ENCODE measurements at places on chromosomes 5 and 9.

DNA sequence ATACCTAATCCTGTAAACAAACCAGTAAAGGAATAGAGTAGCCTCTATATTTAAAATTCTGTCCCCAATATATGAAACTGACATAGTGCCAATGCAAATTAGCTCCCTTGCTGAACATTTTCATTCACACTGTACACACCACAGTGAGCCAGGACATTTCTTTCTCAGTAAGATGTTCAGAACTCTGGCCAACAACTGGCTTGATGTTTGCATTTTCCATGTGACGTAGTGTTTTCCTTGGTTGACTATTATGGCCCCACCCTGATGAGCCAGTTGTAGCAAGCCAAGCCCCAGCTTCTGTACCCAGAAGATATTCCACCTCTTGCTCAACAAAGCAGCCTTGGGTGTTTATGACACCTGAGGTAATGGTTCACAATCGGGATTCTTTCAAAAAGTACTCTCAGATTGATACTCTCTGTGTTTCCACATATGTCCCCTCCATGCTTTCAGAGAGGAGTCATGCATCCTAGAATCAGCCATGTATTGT is 17.7 kb upstream of the ANXA1 start:
- DNase-seq: no peak

- no peak for DNase-seq
Measured at GRCh38 chr9:4171971-4172370, 127.9 kb downstream of the GLIS3 start.

DNA sequence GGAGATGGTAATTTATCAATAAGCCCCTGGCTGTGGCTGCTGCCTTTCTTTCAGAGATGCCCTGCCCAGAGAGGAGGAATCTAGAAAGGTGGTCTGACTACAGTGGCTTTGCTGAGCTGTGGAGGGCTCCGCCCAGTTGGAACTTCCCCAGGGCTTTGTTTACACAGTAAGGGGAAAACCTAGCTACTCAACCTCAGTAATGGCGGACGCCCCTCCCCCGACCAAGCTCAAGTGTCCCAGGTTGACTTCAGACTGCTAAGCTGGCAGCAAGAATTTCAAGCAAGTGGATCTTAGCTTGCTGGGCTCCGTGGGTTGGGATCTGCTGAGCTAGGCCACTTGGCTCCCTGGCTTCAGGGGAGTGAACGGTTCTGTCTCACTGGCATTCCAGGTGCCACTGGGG is 865.4 kb upstream of the ACO1 start:
- DNase-seq: no peak

GRCh38 chr5:124716169-124716568 is 30.3 kb downstream of the ZNF608 start:
- DNase-seq: no peak

DNA sequence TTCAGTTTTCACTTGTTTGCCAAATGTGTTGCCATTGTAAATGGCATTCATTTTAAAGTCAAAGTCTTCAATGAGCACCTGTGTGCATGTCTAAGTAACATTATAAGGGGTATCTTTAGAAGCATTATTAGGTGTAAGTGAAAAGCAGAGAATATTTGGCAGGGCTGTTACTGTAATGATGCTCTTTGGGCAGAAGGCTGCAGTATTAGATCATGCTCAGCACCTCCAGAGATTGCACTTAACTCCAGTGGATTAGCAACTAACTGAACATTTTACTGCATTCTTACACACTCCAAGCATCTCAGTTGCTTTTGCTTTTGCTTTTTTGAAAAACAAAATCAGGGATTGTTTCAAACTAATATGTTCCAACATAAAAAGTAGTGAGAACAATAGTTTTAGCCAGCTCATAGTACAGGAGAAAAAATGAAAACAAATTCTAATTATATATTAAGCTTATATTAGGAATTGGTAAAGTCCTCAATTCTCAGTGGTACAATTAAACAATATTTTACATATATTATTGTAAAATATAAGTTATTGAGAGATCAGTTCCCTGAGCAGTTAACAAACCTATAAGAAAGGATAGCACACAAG is 1740.9 kb upstream of the CDH9 start:
- DNase-seq: no peak

DNA sequence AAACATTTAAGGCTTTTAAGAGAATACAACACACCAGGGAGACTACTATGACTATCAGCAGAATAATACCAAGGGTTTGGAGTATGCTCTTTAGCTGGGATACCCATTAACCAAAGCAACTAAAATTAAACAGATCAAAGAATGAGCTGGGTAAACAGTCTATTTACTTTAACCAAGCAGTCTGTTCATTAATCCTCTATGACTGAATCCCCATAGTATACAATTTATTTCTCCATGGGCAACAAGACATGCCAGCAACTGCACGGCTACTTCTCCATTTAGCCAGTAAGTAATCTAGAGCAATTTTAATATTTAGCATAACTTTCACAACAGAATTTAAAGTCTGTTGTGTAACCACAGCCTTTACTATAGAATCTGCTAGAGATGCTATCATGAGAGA is 77.6 kb downstream of the CDO1 start:
- no peak for DNase-seq

- no peak for DNase-seq
Measured at GRCh38 chr5:174155281-174155680, 109.8 kb downstream of the NSG2 start.

DNA sequence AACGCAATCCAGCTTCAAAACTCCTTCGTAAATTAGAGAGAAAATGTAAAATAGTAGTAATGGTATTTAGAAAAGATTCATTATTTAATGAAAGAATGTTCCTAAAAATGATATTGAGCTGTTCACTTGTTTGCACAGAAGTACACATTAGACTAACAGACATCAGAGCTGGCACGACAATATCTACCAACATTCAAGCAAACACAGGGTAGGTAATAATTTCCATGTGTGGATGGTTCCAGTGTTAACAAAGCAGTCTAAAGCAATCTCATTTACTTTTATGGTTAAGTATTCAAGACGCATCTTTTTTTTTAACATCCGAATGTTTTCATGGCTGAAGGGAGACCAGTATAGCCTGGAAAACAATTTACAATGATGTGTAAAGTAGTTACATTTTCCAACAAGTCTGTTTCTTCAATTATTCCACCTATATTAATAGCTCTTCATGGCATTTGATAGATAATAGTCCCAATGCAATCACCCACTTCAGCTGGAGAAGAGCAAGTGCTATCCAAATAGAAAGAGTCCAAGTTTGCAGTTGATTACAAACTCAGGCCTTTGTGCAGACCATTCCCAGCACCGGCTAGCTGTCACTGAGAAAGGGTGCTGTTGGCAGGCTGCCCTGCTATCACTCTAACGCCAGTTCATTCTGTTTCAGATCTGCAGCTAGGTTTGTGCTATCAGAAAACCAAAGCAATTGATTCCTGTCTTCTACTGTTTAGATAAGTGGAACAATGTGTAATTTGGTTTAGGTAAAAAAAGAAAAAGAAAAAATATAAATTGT is 458.8 kb downstream of the DTWD2 start:
- peak; percentile 9 for DNase-seq

DNA sequence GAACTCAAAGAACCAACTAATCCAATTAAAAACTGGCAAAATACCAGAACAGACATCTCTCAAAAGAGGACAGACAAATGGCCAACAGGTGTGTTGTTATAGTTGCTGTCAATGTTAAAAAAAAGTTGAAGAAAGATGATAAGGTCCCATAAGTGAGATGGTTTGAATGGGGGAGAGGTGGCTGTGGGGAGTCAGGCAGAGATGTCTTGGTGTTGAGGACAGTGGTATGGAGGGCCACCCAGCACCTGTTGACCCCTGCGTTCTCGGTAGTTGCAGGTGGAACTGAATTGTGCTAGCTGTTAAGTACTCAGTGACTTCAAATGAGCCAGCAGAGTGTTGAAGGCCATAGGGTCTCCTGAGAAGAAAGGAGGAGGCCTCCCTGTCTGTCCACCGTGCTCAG is 55.9 kb upstream of the PITX1 start:
- no peak for DNase-seq

DNA sequence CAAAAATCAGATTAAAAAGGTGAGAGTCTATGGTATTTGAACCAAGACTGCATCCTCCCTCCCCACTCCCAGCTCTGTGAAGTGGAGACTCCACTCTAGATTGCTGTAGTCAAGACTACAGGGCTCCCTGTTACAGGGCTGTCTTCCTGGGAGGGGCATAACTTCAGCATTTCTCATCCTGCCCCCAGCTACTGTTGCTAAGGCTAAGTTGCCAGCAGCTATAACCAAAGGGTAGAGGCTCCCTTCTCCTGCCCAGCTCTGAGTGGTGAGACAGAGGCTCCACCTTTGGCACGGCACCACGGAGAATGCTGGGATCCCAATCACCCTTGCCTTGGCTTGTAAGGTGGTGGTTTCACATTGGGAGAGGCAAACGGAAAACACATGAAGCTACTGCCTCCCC is 39.2 kb upstream of the GCNT4 start:
- peak; percentile 2 for DNase-seq

GRCh38 chr9:138067613-138068367 is 190.2 kb downstream of the CACNA1B start:
- DNase-seq: no peak

- DNase-seq: peak; percentile 30
Measured at GRCh38 chr9:75185585-75186170, 97.4 kb downstream of the OSTF1 start.

GRCh38 chr9:96294159-96294545 is 7.8 kb downstream of the HSD17B3 start:
- no peak for DNase-seq

DNA sequence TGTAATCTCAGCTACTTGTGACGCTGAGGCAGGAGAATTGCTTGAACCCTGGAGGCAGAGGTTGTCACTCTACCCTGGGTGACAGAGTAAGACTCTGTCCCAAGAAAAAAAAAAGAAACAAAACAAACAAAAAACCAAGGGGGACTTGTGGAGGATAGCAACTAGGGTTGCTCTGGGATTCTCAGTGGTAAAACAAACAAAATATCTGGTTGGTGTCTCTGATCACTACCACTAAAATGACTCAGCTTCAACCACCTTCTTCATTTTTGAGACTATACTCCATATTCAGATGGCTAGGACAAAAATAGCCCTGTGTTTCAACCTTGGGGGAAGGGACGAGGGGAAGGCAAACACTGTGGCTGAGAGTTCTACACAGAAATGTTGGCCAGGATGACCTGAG is 110.3 kb downstream of the ARRDC3 start:
- DNase-seq: peak; percentile 52

- DNase-seq: peak; percentile 32
Measured at GRCh38 chr9:129170229-129170628, 7.8 kb downstream of the IER5L start.

GRCh38 chr5:125485771-125486170 is 739.3 kb upstream of the ZNF608 start:
- DNase-seq: no peak

GRCh38 chr9:17131494-17131893 is 3.3 kb upstream of the CNTLN start:
- no peak for DNase-seq

GRCh38 chr5:149289301-149289700 is 17.6 kb downstream of the AFAP1L1 start:
- DNase-seq: no peak

GRCh38 chr5:98694902-98695301 is 78.6 kb upstream of the RGMB start:
- DNase-seq: no peak

DNA sequence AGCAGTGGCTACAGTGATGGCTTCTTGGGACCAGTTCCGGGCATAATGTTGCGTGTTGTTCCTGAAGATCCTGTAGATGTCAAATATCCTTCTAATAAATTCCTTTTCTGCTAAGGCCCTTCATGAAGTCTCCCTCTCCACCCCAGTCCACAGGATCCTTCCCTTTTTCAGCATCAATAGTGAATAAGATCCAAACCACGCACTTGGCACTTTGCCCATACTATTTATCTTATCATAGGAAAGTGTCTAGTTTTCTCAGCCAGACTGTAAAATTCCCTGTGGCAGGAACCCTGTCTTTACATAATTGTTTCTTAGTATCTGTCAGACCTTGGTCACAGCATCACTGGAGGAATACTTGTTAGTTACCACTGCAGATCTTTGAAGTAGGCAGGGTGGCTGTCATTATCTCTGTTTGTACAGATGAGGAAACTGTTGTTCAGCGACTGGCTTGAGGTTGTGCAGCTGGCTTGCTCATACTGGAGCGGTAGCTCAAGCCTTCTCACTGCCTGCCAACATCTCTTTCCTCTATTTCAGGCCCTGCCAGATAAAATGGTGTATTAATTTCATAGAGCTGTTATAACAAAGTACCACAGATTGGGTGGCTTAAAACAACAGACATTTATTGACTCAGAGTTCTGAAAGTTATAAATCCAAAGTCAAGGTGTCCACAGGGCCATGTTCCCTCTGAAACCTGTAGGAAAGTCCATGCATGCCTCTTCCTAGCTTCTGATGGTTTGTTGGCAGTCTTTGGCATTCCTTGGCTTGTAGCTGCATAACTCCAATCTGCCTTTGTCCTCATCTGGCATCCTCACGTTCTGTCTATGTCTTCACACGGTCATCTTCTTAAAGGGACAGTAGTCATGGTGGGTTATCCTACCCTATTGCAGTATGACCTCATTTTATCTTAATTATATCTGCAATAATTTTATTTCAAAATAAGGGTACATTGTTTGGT is 33.5 kb upstream of the APC start:
- DNase-seq: peak; percentile 85

DNA sequence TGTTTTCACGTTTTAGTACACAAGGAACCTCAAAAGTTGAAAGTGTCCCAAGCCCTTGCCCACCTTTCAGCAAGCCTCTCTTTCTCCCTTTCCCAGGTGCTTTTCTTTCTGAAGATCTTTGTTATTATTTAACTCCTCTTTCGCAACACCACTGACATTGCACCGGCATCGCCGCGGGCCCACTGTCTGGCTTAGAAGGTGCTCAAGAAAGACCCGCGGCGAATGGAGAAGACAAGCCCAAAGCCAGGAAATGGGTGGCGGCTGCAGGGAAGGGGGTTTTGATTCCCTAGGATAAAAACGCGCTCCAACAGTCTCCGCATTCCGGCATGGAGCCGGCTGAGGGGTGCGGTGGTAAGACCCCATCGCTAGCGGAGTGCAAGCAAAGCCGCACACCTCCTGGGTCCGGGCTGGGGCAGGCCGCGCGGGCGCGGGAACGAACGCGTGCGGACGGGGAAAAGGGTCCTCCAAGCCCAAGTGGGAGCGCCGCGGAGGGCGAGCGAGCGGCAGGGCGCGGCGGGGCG is 404 bp upstream of the AFAP1L1 start:
- no peak for DNase-seq

Data from AG10803 (cell line).